Esophagus squamous epithelium (tissue), 5 donors: ENCODE measurements at places on chromosomes 16 and 17.

DNA sequence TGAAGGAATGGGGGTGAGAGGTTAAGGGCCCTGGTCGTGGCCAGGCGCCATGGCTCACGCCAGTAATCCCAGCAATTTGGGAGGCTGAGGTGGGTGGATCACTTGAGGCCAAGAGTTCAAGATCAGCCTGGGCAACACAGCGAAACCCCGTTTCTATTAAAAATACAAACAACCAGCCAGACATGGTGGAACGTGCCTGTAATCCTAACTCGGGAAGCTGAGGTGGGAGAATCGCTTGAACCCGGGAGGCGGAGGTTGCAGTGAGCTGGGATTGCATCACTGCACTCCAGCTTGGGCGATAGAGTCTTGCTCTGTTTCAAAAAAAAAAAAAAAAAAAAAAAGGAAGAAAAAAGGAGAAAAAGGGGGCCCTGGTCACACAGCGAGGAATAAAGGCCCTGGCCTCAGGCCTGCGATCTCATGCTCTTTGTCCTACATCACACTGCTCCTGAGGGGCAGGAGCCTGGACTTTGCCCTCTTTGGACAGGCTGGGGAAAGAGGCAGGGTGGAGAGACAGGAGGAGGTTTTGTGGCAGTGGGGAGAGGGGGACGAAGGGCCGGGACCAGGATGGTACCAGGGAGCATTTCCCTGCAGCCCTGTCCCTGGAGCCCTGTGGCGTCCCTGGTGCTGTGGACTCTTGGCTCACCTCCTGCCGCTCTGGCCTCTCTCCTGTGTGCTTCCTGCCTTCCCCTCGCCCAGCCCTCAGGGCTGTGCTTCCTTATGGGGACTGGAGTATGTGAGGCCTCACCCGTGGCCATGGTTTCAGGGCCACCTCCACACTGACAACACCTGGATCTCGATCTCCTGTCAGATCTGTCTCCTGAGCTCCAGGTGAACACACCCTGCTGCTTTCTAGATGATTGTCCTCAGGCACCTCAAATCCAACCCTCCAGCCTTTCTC, 19.7 kb upstream of the SLC25A19 start:
- no peak for DNase-seq

- no peak for DNase-seq
Observed at GRCh38 chr16:89511374-89511773, 3.2 kb downstream of the SPG7 start.

GRCh38 chr17:69960755-69961154, 114.3 kb upstream of the KCNJ16 start:
- DNase-seq = no peak

GRCh38 chr16:49782405-49782804, 73.5 kb downstream of the ZNF423 start:
- DNase-seq = no peak

DNA sequence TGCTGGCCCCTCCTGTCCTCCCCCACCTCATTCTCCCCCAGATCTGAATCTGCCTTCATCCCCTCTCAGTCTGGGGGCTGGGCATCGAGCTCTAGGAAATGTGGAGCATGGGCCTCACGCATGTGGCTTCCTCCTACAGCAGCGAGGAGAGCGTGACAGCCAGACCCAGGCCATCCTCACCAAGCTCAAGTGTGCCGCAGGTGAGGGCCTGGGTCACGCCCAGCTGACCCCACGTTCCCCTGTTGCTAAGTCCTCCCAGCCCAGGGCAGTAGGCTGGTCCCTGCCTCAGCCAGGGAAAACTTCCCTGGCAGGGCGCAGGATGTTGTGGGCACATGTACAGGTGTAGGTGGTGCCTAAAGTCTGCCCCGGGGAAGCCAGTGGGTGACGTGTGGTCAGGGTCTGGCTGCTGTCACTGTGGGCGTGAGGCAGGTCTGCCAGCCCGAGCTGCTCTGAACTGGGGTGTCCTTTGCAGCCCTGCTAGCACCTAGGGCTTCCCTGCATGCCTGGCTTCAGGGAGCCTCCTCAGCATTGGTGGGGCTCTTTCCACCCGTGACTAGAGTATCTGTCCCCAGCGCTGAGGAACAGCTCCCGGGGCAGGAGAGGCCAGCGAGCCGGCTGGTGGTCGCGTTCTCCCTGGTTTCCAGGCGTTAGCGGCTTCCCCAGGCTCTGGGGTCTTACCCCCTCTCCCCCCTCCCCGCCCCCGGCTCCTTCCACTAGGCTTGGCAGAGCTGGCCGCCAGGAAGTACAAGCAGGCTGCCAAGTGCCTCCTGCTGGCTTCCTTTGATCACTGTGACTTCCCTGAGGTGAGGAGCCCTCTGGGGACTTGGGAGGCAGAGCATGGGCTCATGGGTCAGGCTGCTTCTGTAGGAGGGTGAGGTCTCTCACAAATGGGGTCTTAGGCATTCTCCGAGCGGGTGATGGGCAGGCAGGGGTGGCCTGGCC, 3.6 kb downstream of the GPS1 start:
- no peak for DNase-seq

DNA sequence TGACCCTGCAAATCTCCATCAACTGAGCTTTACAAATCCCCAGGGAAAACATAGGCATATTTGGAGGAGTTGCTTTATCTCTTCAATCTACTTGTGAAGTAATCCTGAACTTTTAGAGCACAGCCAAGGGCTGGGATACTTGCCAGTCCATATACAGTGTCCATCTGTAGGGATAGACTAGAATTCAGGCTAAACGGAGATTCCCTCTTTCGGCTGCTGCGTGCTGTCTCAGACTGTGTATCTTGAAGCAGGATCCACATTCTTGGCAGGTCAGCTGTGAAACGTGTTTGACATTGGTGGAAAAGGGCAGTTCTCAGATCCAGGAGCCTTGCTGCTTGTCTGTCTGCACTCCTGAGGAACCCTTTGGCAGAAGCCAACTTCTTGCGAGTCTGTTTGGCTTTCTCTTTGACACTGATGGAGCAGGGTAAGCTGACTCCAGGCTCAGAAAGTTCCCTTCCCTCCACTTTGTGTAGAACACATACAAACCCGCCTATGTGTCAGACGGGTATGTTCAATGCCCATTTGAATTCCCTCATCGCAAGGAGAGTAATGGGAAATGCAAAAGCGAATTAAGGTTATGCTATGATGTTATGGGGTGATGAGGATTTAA, 221.8 kb downstream of the MAP2K4 start:
- DNase-seq = no peak

DNA sequence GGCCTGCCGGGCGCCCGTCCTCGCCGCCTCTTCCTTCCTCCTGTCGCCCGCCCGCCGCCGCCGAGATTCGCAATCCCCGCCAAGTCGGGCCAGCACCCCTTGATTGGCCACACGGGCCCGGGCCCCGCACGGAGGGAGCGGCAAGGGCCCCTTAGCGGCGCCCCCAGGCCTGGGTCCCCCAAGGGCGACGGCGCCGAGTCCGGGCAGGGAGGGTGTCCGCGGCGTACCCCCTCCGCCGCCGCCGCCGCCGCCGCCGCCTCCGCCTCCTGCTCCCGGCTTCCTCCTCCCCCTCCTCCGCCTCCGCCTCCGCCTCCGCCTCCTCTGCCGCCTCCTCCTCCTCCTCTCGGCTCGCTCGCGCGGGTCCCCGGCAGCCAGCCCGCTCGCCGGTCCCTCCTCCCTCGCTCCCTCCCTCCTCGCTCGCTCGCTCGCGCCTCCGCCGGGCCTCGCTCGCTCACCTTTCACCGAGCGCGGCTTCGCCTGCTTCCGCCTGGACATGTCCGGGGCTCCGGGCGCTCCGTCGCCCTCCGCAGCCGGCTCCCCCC, 561 bp downstream of the ZNF423 start:
- no peak for DNase-seq

DNA sequence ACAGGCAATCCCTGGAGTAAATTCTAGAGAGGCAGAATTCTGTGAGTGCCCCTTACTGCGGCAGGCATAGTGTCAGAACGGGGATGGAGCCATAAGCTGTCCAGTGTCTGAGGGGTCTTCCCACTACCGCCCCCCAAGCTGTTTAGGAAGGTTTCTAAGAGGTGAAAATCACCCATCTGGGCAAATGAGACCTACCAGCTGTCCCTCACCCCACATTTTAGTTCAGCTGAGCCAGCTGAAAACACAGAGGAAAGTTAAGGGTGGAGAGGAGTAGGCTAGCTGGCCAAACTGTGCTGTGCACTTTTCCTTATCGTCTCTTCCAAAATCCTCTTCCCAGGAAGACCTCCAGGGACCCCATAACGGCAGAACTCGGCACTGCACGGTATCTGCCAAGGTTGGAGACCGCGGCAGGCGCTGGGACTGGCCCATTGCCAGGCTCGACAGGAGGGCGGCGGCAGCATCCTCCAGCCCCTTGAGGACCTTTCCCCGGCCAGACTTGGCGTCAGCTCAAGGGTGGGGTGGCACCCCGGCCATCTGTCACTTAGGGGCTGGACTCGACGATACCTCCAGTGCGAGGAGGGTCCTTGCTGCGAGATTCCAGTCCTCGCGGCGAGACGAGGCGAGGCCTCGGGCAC, 955 bp downstream of the ACLY start:
- DNase-seq = no peak

- no peak for DNase-seq
Observed at GRCh38 chr16:23368469-23368868, 66.4 kb downstream of the SCNN1B start.

- no peak for DNase-seq
Observed at GRCh38 chr17:4542003-4542725, 13.0 kb downstream of the MYBBP1A start.

- no peak for DNase-seq
Observed at GRCh38 chr16:64390102-64390501, 731.8 kb downstream of the CDH11 start.

DNA sequence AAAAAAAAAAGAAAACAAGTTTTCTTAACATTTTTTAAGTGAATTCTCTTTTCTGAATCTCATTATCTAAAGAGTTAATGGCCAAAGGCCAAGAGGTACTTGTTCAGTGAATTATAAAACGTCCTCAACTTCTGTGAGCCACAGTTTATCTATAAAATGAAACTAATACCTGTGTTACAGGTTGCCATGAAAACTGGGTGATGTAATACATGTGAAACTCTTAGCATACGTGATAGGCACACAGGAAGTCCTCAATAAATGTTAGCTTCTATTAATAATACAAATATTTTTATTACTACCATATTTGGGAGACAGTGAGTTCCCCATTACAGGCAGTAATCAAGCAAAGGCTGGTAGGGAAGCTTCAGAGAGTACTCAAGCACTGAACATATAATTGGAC, 13.5 kb upstream of the INPP5K start:
- no peak for DNase-seq

DNA sequence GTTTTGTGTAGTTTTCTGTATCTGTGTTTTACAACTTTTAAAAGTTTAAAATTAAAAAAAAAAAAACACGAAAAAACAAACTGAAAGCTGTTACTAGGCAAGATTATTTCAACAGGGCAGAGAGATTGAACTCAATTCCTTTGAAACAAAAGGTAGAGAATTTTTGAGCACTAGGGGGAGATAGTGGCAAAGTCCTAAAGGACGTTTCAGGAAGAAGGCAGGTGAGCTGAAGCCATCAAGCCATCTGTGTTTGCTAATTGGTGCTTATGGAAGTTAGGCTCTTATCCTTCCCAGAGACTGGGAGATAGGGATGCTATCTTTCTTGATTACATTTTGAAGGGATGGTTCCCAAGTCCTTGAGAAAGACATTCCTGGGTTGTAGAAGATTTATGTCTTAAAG, 70.6 kb upstream of the CLEC3A start:
- no peak for DNase-seq

- DNase-seq = no peak
Observed at GRCh38 chr17:79400989-79401703, 209.7 kb downstream of the RBFOX3 start.

DNA sequence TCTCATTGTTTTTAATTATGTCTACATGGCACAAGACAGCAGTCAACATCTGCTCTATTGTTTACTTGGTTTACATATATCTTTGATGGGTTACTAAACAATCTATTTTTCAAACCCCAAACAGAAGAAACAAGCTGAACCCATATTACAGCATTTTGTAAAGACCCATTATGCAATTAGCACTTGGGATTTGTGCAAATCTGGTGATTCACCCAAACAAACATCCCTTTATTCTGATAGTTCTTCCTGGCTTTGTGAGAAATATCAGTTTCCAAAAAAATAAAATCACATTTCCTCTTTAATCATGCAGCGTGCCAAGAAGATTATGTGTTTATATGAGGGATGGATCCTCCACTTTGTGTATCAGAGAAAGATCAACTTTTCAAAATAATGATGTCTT, 16.8 kb upstream of the RBFOX1 start:
- DNase-seq = no peak

- no peak for DNase-seq
Observed at GRCh38 chr17:43135454-43135819, 10.3 kb upstream of the BRCA1 start.

GRCh38 chr17:32222621-32223020, 43.0 kb upstream of the RHBDL3 start:
- no peak for DNase-seq

DNA sequence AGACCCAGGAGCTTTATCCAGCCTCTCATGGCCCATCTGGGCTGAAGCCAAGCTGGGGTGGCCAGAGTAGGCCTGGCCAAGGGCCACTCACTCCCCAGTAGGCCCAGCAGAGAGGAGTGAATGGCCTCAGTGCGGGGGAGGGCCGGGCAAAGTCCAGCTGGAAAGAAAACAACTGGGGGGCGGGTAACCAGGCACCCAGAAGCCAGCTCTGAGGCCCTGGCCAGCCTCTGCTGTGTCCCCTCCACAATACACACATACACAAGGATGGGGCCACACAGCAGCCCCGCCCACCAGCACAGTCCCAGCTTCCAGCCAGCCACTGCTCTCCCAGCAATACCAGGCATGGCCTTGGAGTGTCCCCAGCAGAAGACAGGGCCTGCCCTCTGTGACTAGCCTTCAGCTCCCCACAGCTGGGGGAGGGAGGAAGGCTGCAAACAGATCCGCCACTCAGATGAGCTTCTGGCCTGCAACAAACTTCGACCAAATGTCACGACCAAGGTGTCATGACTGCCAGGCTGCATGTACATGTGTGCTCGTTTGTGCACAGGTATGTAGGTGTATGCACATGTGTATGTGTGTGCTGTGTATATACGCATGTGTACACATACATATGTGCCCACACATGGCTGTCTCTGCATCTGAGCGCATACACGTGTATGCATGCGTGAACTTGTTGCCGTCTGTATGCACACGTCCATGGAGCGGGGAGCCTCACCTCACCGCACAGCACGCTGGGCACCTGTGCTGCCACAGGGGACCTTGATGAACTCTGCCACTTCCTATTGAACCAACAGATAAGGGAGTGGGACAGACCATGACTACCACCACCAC, 5.0 kb downstream of the CARHSP1 start:
- no peak for DNase-seq

GRCh38 chr17:66397486-66397885, 95.1 kb downstream of the PRKCA start:
- no peak for DNase-seq

- DNase-seq = no peak
Observed at GRCh38 chr17:4796552-4796920, 572 bp downstream of the PSMB6 start.

- no peak for DNase-seq
Observed at GRCh38 chr17:79607940-79608623, 2.8 kb downstream of the RBFOX3 start.

GRCh38 chr17:38425031-38425430, 3.2 kb upstream of the ARHGAP23 start:
- no peak for DNase-seq

- no peak for DNase-seq
Observed at GRCh38 chr17:30173649-30174048, 57.0 kb downstream of the NSRP1 start.

- no peak for DNase-seq
Observed at GRCh38 chr17:41691031-41691777, 2.5 kb downstream of the EIF1 start.
